Activated naive CD4-positive, alpha-beta T cell (primary cell): ENCODE measurements at places on chromosomes 7 and 10.

DNA sequence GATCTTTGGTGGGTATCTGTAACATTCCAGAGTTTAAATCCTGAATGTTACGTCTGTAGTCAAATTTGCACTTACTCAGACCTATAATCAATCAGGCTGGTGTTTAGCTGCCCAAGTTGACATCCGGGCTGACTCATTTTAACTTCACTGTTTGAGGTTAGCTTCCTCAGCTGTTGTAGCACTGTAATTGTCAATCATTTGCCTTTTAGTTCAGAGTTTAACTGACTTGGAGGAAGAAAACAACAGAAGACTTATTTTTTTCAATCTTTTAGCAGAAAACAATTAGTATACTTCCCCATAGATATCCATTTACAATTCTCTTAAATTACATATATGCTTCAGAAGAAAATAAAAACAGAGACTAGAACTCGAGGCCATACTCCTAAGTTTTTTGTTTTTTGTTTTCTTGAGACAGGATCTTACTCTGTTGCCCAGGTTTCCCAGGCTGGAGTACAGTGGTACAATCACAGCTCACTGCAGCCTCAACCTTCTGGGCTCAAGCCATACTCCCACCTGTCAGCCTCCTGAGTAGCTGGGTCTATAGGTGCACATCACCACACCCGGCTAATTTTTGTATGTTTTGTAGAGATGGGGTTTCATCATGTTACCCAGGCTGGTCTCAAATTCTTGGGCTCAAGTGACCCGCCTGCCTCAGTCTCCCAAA lies 38.5 kb upstream of the LRRC17 start:
- no peak for DNase-seq

DNA sequence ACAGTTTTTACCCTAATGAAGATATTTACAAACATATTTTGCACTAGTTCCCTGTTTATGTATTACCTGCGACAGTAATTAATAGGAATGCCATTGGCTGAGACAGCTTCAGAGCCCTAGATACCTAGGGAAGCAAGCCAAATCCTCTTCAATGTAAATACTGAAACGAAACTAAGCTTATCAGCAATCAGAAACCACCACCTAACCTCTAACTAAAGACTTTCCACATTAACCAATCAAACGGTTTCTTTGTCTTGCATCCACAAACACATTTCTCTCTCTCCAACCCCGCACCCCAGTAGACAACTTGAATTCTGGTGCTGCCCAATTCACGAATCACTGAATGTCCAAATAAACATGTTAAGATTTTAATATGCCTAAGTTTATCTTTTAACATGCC lies 474.4 kb upstream of the C7orf33 start:
- no peak for DNase-seq

DNA sequence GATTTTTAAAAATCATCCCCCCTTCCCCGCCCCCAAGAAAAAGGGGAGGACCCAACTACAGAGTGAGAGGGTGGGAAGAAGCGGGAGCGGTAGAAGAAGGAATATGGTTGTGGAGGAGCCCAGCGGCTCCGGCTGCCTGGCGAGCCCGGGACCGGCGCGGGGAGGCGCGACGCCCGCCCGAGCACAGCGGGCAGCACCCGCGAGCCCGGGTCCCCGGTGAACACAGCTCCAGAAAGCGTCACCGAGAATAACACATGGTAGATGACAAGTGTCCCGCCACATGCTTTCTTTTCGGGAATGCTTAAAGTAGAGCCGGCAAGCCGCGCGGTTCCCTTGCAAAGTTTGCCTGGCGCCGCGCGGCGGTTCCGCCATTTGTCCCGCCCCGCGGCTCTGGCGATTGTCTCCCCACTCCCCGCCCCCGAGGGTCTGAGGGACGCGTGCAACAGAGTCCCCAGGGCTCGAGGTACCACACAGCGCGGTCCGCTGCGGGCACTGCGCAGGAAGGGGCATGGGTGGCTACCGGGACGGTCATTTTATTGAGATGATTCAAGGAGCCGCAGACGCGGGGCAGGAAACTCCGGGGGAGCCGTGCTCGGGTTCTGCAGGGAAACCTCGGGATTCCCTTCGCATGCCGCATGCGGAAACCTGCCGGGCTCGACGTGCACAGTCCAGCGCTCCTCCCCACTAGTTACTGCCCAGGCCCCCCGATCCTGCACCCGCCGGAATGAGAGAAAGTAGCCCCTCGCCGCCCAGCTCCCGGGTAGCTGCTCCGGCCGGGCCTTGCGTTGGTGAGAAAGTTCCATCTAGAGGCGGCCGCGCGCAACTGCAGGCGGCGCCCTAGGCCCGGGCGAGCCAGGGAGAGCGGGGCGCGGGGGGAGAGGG lies 781 bp upstream of the GRM8 start:
- peak; percentile 8 for DNase-seq

- DNase-seq, result no peak
Measured at GRCh38 chr7:89308535-89308934, 513.0 kb upstream of the TEX47 start.

DNA sequence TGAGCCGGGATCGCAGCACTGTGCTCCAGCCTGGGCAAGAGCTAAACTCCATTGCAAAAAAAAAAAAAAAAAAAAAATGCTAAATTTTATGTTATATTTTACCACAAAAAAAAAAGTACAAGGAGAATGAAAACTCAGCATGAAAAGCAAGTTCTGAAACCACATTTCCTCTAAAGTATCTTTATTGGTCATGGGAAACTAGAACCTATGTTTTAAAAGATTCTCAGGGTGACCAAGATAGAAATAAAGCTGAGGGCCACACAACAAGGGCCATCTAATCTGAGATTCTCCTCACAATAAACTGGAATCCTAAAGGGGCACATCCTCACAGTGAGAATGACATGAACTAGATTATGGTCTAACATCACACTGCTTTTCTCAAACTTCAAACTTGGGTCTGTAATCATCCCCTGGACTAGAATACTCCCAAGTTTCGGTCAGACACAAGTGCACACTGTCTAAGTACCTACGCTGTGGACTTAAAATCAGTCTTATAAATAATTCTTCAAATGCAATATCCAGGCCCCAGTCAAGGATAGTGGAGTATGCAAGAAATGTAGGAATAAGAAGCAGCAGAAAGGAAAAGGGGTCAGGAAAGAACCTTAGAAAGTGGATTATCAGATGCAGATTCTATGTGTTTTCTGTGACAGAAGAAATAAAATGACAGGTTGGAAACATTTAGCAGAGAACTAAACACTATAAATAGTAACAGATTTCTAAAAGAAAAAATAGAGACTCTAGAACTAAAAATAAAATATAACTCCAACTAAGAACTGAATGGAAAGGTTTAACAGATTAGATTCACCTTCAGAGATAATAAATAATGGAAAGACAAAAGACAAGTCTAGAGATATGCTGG lies 49.9 kb downstream of the COA1 start:
- DNase-seq, result no peak

DNA sequence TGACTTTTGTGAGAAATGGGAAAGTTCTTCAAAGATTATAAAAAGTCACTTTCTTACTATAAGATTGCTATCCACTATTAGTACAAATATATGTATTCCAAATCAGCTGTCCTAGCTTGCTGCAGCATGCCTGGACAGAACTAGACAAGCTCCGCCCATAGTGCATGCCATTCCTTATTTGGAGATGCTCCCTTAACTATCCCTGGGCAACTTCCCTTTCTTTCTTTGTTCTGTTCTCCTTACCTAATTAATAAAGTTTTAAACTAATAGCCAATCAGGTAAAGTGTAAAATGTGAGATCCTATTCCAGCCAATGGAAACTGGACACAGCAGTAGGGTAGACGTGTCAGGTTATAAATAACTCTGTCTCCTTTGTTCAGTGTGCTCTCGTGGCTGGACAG lies 281.9 kb downstream of the CAMK1D start:
- no peak for DNase-seq

DNA sequence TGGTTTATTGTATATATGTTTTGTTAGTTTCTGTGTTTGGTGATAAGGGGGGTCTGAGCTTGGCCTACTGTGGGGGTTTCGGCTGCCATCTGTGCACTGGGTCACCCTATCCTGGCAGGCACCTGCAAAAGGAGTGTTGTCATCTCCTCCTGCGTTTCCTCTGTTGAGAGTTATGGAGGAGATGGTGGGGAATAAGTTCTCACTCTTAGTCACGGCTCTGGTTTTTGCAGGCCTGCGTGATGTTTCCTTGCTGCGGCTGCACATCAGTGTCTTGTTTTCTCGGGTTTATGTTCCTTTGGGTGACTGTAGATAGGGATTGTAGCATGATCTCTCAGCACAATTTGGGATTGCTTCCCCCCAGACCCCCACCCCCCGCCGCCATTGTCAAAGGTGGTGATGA lies 36.8 kb downstream of the CCM2 start:
- DNase-seq, result no peak

DNA sequence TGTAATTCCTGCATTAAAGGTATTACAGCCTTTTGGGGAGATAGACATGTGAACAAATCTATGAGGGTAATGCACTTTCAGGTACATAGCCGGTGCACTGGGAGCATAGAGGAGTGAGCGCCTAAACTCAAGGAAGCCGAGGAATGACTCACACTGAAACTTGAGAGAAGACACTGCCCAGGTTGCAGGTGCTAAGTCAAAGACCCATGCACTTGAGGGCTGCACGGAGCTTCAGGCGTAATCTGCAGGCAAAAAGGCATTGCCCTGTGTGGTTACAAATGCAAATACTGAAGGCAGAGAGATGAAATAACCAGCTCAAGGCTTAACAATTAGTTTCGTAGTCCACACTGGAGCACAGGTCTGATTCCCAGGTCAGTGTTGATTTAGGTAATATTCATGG lies 51.0 kb upstream of the OSBPL3 start:
- no peak for DNase-seq

DNA sequence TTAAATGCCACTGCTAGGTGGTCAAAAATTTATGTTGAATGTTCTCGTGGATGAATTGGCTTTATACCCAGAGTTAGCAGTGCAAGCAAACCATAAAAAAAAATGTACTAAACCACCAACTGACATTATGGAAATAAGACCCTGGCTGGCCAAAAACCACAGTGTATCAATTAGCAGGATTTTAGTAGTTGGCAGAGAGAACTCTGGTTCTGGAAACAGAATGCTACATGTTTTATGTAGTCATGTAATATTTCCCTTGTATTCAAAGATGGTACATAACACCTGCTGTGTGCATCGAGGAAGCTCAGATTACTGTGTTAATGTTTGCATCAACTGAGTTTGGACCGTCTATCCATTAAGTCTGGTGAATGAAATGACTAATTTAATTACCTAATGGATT lies 618.5 kb downstream of the CCSER2 start:
- DNase-seq, result no peak

GRCh38 chr7:135745703-135746312 lies 2.8 kb downstream of the FAM180A start:
- no peak for DNase-seq

- no peak for DNase-seq
Measured at GRCh38 chr7:105336009-105336408, 52.7 kb downstream of the SRPK2 start.

DNA sequence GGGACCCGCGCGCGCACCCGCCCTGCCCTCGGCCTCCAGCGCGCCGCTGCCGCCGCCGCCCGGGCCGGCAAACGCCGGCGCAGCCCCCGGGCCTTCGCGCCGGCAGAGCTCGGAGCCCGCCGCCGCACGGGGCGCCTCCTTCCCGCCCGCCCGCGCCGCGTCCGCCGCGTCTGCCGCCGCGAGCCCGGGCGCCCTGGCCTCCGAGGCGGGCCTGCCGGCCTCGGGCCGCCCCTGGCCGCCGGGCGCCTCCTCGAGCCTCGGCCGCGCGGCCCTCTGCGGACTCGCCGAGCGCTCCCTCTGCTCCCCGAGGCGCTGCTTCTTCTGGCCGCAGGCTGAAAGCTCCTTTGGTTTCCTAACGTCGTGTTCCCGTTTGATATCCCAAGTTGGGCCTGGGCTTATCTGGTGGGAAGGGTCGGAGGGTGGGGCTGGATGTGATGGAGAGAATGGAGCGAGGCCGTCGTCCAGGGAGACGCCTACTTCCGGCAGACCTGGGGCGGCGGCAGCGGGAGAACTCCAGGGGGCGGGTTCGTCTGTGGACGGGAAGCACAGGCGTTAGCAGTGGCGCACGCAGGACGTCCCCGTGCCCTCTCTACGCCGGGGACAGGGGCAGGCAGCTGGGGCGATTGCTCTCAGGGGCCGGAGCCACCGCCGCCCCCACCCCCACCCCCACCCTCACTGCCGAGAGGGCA lies 221.0 kb downstream of the PHTF2 start:
- no peak for DNase-seq

- DNase-seq, result no peak
Measured at GRCh38 chr10:17046989-17047388, 82.6 kb downstream of the CUBN start.
